Myometrial cell (primary cell): ENCODE measurements at places on chromosomes 6 and 20. TPM values are rescaled to one million over a fixed set of nuclear protein-coding genes. Genes with fewer than 3 reads are reported as not detected.

The PRDM13 gene
- not detected in 2 replicates for total RNA-seq

The TTLL9 gene
- total RNA-seq = not detected in 2 replicates

The DEF6 gene
- 4.6 and 6.0 TPM in 2 replicates for total RNA-seq

The ZC3H12D gene
- total RNA-seq = under 0.01 TPM in 1 of 2 replicates, not detected in the other

The UBD gene
- total RNA-seq = not detected in 2 replicates
